ENCODE measurements at places on chromosomes 12 and 14.

DNA sequence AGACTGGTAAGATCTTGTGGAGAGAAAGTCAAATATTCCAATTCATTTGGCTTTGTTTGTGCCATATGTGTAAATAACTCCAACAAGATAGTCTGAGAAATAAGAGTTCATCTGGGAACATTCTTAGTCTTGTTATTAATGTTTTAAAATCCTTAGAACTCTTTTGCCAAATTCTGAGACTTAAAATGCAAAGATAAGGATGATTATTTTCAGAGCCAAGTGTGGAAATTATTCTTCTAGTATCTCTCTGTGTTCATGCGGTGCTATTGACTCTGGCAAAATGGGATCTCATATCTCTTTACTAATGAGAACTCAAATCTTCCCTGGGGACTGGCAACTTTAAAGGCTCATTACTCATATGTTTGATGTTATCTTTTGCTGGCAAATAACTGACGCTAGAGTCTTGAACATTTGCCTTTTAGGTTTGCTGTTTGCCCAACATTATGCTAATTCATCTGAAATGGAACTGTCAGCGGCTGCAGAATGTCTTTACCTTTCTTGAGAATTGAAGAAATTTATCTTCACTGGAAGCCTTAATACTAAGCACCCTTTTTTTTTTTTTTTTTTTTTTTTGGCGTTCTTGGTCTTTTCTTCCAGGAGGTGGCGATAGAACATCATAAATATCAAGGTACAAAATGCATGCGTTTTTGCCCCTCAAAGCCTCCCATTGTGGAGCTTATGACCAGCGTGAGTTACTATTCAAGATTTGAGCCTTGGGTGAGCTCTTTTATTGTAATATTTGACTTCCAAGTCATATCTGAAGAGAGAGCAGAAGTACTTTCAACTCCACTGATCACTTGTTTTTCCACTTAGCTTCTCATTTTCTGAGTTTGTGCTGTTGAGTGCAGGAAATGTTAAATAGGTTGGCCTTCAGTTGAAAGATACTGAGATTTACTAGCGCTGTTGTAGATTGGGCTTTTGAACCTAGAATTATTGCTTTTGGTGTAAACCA is 86.5 kb downstream of the CAND1 start:
- no peak for DNase-seq

DNA sequence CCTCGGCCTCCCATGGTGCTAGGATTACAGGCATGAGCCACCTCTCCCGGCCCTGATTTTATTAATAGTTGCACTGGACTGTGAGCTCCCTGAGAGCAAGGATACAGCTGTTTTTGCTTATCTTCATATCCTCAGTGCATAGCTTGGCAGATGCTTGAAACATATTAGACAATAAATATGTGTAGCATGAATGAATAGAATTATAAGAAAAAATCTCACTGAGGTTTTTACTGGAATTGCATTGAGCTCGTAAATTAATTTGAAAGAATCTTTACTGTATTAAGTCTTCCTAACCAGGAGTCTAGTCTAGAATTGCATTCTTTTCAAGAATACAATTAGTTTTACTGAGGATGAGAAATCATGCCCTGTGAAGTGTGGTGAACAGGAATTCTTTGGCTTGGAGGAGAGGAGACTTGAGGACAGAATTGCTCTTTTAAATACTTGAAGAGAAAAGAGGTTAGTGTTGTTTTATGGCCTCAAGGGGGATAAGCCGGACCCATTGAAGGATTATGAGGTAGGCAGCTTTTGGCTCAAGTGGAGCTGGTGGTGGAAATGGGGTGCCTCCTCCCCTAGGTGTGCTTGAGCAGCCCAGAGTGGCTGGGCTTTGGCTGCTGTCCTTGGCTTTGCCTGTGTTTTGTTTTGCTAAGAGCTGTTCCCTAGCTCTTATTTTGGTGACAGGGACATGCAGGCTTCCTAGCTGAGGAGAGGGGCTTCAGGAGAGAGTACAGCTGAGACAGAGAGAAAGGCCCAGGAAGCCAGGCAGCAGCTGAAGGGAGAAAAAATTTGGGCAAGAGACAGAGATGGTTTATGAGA is 34.0 kb downstream of the PLEKHD1 start:
- no peak for DNase-seq

GRCh38 chr12:101074940-101075680 is 134.9 kb downstream of the SLC5A8 start:
- no peak for DNase-seq

DNA sequence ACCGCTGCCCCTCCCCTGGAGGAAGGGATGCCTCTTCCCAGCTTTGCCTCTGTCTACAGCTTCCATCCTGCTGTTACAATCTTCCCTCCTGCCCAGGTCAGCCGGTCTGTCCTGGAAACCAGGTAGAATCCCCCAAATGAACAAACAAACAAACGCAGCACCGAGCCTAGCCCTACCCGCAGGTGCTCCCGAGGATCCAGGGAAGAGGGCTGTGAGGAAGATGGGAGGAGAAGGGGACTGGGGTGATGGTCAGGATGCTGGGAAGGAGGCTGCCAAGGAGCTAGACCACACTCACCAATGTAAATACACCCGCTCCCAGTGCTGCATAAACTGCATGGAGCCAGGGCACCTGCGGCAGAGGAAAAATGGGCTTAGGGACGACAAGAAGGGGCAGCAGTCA is 16.6 kb downstream of the FAIM2 start:
- DNase-seq: no peak

GRCh38 chr12:64569923-64570691 is 40.2 kb upstream of the RASSF3 start:
- no peak for DNase-seq

- DNase-seq: no peak
These were observed 369.7 kb downstream of the ALG10 start for GRCh38 chr12:34391771-34392581.

DNA sequence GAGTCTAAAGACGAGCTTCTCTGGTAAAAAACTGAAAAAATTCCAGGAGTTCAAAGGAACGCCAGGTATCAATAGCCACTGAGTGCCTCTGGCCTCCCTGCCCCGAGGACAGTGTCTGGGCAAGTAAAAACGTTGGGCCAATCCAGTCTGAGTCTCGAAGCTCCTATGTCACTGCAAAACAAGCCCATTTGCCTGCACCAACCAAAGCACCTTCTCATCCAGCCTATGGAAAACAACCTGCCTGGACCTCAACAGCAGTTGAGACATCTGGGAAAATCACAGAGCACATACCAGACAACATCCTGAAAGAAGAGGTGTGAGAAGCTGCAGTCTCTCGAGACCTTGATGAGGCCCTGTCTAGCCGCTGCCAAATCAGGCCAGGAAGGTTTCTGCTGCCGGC is 56.6 kb downstream of the RNF34 start:
- DNase-seq: no peak

GRCh38 chr12:52125476-52125900 is 46.0 kb downstream of the SMIM41 start:
- DNase-seq: no peak

GRCh38 chr12:82090165-82090564 is 268.0 kb downstream of the CCDC59 start:
- DNase-seq: no peak

DNA sequence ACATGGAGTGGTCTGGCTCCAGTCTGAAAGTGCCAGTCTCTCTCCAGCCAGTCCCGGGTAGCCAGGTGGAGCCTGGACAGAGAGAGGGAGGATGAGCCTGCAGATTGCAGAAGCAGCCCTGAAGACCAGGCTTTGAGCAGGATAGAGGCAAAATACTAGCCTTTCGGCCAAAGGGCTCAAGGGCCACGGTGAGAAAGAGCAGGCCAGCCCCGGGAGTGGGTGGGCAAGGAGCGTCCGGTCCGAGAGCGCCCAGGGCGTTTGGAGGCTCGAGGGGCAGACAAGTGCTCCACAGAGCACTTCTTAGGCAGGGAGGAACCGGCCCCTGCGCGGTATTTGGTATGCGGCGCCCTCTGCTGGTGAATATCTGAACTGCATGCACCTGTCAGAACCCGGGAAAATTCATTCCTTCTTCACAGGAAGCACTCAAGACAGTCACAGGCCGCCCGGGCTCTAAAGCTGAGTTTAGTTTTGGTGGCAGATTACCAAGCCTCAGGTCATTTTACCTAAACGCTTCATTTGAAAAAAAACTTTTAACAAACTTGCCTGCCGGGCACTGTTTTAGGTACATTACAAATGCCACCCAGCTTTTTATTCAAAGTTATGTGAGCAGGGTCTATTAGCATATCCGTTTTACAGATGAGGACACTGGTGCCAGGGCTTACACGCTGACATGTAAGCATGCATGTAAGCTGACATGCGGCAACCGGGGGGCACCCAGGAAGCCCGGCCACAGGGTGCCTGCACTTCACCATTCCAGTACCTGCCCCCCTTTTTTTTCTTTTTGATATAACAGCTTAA is 21.0 kb upstream of the PSMC1 start:
- peak; percentile 60 for DNase-seq

GRCh38 chr12:46839964-46840363 is 14.2 kb upstream of the SLC38A4 start:
- no peak for DNase-seq

DNA sequence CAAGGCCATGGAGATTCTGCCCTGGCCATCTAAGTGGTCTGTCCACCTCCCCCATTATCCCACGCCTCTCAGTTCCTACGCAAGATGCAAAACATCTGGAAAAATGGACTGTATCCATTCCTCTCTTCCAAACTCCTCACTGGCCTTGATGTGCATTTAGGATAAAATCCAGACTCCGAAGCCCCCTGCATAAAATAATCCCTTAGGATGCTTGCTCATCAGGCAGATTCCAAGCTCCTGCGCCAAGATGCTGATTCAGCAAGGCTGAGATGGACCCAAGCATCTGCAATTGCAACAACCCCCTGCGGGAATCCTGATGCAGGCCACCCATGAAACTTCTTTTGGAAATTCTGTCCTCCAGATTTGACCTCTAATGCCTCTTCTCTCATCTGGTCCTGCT is 81.6 kb downstream of the SPRING1 start:
- DNase-seq: no peak

GRCh38 chr12:85309125-85309566 is 29.1 kb downstream of the ALX1 start:
- no peak for DNase-seq

GRCh38 chr12:108446766-108447165 is 68.3 kb upstream of the FICD start:
- no peak for DNase-seq

DNA sequence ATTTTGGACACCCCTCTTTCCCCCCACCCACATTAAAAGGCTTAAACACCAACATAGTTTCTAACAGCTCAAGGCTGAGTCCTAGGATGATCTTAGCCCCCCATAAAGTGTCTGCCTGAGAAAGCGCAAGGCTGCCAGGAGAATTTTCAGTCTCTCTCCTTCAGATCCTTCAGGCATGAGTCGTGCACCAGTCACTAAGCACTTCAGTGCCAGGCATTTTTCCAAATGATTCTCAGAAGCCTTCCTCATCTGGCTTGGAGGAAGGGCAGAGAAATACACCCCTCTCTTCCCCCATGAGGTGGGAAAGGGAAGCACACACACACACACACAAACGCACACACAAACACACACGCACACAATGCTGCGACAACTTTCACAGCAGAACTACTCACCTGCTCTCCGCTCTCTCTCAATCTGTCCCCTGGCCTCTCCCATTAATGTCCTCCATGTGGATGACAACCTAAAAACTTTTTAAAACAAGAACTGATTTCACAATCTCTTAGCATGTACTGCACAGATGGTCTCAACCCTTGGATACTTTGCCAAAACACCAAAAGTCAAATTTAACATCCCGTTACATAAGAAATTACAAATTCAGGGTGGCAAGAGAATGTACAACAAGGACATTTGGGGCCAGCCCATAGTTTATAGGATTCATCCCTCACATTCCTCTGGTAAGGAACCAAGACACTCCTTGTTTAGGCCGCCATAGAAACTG is 49.8 kb downstream of the CKAP4 start:
- no peak for DNase-seq

DNA sequence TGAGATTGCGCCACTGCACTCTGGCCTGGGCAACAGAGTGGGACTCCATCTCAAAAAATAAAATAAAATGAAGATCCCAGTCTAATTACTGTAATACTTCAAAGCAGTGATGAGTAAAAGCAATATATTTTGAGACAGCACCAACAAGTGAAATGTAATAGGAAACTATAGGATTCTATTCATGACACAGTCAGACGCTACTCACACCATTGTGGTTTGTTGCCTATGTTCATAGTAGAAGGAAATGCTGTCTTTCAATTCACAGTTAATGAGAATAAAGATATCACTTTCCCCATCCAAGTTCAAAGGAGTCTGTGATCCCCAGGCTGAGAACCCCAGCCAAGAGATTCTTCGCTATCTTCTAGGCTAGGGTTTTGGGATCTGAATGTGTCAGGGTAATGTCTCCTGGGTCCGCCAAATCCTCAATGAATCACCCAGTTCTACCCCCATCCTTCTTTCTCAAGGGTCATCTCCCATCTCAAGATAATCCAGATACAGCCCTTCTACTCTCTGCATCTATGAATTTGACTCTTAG is 16.6 kb upstream of the DTX1 start:
- no peak for DNase-seq

- DNase-seq: no peak
These were observed 18.3 kb upstream of the LTA4H start for GRCh38 chr12:96053476-96054243.

DNA sequence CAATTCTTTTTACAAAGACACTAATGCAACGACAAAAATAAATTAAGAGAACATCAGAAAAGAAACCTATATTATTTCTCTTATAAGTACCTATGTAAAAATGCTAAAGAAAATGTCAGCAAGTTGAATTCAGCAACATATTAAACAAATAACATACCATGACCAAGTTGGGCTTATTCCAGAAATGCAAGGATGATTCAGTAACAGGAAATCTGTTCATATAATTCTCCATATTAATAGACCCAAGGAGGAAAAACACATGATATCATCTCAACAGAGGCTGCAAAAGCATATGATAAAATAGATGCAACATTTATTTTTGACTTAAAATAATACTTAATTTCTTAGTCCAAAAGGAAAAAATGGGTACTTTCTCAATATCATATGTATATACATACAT is 25.1 kb upstream of the GPHB5 start:
- no peak for DNase-seq

GRCh38 chr14:104723651-104724406 is at the start of gene ADSS1:
TSS of gene ADSS1 (plus strand) at chr14:104724229. CDS start at chr14:104724271, 42 bp downstream.
- DNase-seq: peak; percentile 47

GRCh38 chr12:116707751-116708150 is 30.1 kb downstream of the SPRING1 start:
- no peak for DNase-seq

- no peak for DNase-seq
These were observed 441.8 kb upstream of the FLRT2 start for GRCh38 chr14:85088192-85088591.

GRCh38 chr12:19186722-19187661 is 57.5 kb downstream of the PLEKHA5 start:
- no peak for DNase-seq

GRCh38 chr12:67274186-67274585 is 5.0 kb downstream of the CAND1 start:
- DNase-seq: no peak
